ENCODE measurements at places on chromosomes 6 and 20. TPM values are rescaled to one million over a fixed set of nuclear protein-coding genes. Genes with fewer than 3 reads are reported as not detected.
A peak's percentile ranks its signal among the peaks of the same experiment; 100 is the strongest.

- DNase-seq, result no peak
These were observed 4.1 kb upstream of the PREX1 start for GRCh38 chr20:48831718-48832404.

GRCh38 chr6:95866732-95867131 is 149.0 kb upstream of the FUT9 start:
- DNase-seq, result no peak

CCN5 gene
- not detected for total RNA-seq

- no peak for DNase-seq
These were observed 192.7 kb upstream of the CNR1 start for GRCh38 chr6:88358846-88359245.

- no peak for DNase-seq
These were observed 147.9 kb downstream of the GMDS start for GRCh38 chr6:2097464-2097863.

- DNase-seq, result no peak
These were observed 27.0 kb downstream of the EDEM2 start for GRCh38 chr20:35120012-35120701.

DNA sequence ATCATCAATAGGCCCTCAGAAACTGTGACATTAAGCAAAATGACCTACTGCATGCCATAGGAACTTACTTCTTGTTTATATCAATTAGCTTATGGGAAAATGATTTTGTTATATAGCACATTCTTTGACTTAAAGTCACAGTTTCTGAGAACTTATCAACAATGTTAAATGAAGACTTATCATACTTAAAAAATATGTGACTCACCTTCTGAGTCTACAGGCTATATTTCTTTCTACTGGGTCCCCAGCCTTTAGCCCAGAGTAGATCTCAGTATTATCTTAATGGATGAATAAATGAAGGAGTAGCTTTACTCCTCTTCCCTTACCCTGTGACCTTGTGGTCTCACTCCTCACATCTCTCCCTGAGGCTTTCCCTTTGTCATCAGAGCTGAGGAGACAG is 180.2 kb downstream of the MAFB start:
- no peak for DNase-seq

GRCh38 chr6:167532410-167533288 is 207.8 kb downstream of the TTLL2 start:
- DNase-seq, result no peak

- DNase-seq, result peak; percentile 90
These were observed 39.0 kb downstream of the GMPR start for GRCh38 chr6:16277101-16277981.

GRCh38 chr6:37636116-37636515 is 61.6 kb downstream of the MDGA1 start:
- no peak for DNase-seq

DNA sequence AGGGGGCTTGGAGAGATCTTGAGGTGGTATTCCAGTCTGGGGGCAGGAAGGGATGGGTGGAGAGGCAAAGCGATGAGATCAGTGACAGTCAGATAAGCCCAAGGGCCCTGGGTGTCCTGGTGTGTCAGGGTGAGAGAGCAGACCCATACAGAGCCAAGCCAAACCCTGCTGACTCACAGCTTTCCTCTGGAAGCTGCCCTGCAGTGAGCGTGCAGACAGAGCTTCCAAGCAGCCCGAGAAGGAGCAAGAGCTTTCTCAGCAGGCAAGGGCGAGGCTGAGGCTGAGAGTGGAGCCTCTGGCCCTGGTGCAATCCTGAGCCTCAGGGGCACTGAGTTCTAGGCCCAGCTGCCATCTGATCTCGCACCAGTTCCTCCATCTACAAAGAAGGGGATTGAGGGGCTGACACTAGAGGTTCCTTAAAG is 91.1 kb upstream of the HIVEP1 start:
- DNase-seq, result peak; percentile 71

DNA sequence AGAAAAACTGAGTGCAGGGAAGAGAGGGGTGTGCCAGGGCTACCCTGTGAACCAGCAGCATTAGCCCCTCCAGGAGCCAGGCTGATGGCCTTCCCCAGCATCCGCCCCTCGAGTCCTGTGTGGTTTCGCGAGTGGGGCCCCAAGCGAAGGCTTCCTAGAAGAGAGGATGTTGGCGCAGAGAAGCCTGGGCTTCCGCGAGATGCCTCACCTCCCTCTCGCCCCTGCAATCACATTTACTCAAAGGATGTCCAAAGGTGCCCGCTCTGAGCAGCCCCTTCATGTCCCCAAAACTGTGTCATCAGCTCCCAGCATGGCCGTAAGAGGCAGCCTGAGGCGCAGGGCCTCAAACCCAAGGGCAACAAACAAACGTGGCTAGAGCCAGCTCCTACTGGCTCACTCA is 111.7 kb downstream of the PREX1 start:
- DNase-seq, result no peak

TUBB1 gene
- total RNA-seq, result not detected

- DNase-seq, result no peak
These were observed 66.2 kb upstream of the MTHFD1L start for GRCh38 chr6:150799276-150799805.

DNA sequence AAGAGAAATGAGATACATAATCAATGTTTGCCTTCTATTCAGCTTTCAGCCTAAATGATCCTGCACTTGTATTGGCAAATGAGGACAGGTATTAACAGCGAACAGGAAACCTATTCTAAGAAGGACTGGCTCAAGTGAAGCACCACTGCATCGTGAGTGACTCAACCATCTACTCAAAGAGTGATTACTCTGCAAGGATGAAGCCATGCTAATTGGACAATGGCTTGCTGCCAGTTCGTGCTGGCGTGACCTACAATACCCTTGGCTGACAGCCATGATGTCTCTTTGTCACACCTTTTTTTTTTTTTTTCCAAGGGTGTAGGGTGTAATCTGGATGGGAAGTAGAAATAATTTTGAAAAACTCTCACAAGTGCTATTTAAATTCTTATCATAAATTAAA is 104.9 kb downstream of the GJA10 start:
- peak; percentile 61 for DNase-seq

- no peak for DNase-seq
These were observed 173.1 kb upstream of the KCNK16 start for GRCh38 chr6:39495640-39496039.

OXT gene
- total RNA-seq, result not detected

DNA sequence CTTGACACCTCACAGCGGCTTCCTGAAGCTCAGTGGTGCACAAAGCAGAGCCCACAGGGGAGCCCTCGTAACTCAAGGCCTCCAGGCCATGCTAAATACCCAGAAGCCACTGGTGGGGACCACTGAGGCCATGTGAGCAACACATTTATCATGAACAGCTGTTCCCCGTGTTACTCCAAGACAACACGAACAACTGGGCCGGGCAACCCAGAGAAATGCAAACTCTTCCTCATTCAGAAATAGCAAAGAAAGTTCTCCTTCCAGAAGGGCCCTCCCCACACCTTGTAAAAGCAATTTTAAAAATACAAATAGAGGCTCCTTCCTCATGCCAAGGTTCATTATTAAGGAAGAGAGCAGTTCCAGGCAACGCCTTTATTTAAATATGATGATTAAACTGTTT is 36.3 kb upstream of the SLCO4A1 start:
- no peak for DNase-seq

- DNase-seq, result no peak
These were observed 608.1 kb downstream of the QKI start for GRCh38 chr6:164022632-164023031.

- DNase-seq, result no peak
These were observed 290.5 kb upstream of the ZFP64 start for GRCh38 chr20:52482044-52482443.

DNA sequence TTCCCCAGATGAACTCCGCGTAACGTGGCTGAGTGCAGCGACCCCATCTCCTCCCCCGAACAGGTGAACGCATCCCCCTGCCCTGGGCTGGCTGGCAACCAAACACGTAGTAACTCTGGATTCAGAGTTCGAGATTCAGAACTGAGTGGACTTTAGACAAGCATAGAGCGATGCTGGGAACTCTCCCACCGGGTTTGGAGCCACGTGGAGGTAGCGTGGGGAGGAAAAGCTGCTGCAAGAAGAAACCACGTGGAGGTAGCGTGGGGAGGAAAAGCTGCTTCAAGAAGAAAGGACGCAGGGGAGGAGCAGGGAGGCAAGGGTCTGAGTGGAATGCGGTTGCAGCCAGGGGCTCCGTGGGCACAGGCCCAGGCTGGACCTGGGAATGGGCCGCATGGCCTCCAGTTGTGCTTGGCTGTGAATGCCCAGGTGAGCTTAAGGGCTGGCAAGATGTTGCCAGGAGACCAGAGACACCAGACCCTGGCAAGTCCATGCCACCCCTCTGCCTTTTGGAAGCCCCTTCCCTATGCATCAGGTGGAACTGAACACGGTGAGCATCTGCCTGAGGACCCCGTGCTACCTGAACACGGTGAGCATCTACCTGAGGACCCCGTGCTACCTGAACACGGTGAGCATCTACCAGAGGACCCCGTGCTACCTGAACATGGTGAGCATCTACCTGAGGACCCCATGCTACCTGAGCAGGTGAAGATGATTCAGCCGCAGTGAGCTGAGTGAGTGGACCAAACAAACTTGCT is 118.0 kb upstream of the FRMD1 start:
- DNase-seq, result no peak

PRND gene
- not detected for total RNA-seq

DNA sequence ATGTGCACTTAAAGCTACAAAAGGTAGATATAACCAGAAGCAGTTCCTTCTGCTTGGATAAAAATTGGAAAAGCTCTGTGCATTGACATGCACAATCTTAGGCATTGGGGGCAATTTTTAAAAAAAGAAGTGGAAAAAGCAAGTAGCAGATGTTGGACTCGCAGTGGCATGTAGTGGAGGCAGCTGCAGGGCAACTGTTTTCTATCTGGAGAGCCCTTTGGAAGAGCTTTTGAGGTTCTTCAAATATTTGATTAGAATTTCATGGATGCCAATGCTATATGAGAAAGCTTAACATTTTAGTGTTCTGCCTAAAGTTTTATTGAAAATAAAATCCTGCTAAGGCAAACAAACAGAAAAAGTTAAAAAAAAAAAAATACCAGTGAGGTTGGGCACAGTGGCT is 388.3 kb upstream of the RNF217 start:
- no peak for DNase-seq

GRCh38 chr6:126753606-126754005 is 364.9 kb upstream of the RSPO3 start:
- no peak for DNase-seq

DNA sequence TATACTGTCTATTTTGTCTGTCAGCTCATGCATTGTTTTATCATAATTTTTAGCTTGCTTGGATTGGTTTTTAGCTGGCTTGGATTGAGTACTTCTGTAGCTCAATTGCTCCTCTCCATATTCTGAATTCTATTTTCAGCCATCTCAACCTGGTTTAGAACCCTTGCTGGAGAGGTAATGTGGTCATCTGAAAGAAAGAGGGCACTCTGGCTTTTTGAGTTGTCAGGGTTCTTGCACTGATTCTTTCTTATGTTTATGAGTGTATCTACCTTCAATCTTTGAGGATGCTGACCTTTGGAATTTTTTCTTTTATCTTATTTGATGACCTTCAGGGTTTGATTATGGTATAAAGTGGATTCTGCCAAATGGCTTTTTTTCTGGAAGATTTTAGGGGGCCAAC is 632.7 kb upstream of the ID4 start:
- DNase-seq, result no peak

DNA sequence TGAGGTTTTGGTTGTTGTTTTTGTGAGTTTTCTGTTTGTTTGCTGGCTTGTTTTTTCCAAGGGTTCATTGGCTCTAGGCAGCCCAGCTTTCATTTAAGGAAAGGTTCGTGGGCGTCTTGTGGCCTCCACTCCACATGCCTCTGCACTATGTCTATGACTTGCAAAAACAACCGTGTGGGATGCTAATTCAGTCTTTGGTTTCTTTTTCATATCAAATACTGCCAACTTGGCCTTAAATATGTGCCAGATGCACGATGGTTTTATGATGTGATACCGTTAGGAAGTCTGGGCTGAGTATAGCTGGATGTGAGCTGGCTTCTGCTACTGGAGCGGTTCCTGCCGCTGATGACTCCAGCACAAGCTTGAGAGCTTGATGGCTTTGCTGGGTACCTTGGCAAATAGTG is 96.3 kb downstream of the BMP2 start:
- DNase-seq, result no peak

TCP11 gene
- total RNA-seq, result not detected

DNA sequence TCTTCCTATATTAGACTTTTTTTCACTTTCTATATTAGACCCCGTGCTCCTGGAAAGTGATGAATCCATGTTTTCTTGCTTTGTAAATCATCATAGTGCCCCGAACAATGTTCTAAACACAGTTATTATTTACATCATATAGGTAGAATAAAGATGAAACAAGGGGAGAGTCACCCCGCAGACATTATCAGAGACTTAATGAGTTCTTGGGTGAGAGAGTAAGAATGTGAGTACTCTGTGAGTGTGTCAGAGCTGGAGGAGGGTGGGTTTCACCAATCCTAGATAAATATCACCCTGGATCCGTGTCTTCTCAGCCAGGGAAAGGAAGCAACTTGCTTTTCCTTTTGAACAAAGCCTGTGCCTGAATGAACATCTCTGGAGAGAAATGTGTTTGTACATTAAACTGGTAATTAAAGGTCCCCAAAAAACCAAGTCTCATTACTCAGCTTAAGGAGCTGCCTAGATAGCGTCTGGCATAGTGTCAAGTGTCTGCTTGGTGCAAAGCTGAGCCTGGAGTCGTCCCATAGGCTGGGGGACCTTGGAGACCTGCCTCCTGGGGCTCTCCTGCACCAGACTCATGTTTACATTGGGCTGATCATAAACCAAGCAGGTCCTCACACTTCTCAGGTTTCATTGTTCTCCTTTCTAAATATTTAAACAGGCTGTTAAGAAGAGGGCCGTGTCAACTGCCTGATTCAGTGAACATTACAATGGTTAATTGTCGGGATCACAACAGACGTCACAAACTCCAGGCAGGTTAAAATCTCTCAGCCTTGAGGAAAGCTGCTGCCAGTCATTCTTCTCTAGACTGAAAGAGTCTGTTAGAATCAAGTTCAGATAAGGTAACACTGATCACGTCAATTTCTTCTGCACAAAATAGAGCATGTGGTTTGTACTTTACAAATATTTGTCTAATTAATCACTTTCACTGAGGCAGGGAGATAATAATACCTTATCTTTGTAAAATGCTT is 179.7 kb upstream of the MYLIP start:
- peak; percentile 77 for DNase-seq

LAMA5 gene
- 455 TPM for total RNA-seq

DNA sequence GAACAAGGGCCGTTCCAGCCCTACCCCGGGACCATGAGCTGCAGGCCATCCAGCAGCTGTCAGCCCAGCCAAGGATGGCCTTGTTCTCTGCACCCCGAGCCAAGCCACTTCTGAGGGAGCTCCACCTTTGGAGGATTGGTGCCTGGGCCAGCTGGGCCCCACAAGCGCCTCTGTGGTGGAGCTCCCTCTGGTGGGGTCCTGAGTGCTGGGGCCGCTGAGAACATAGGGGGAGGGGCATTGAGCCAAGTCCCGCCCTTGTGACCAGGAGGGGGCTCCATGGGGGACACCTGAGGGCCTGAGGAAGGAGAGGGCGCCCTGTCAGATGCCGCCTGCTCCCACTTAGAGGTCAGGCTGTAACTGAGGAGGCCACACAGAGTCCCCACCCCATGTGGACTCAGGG is 43.2 kb downstream of the YTHDF1 start:
- no peak for DNase-seq

- DNase-seq, result no peak
These were observed 382.5 kb downstream of the TAF4 start for GRCh38 chr20:61682996-61683681.

- no peak for DNase-seq
These were observed 1226.1 kb downstream of the GRIK2 start for GRCh38 chr6:102619585-102619984.

PRSS16 gene
- 1.6 TPM for total RNA-seq

GRCh38 chr6:168866534-168866933 is 387.1 kb downstream of the THBS2 start:
- no peak for DNase-seq

Measured in kidney epithelial cell (primary cell).